Activated CD4-positive, alpha-beta T cell treated with anti-CD3 and anti-CD28 coated beads, Interleukin-2, amount 50 U/mL, for 48 hours (primary cell): ENCODE measurements at places on chromosomes 6 and 20.

GRCh38 chr6:108171918-108172516 is 6.2 kb downstream of the NR2E1 start:
- DNase-seq: no peak

DNA sequence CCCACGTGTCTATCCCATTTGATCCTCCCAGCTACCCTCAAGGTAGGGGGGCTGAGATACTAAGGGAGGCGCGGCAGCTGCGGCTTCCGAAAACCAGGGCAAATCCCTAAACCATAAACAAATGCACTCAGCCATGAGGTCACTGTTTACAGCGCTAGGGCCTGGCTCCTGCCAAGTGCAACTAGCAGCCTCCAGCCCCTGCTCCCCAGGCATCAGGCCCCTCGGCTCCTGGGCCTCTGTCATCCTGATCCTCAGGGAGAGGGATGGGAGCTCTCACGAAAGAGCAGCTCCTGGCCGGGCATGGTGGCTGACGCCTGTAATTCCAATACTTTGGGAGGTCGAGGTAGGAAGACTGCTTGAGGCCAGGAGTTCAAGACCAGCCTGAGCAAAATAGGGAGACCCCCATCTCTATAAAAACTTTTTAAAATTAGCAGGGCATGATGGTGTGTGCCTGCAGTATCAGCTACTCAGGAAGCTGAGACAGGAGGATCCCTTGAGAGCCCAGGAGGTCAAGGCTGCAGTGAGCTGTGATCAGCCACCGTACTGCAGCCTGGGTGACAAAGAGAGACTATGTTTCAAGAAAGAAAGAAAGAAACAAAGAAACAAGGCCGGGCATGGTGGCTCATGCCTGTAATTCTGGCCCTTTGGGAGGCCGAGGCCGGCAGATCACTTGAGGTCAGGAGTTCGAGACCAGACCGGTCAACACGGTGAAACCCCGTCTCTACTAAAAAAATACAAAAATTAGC is 42.5 kb upstream of the TLDC2 start:
- no peak for DNase-seq

DNA sequence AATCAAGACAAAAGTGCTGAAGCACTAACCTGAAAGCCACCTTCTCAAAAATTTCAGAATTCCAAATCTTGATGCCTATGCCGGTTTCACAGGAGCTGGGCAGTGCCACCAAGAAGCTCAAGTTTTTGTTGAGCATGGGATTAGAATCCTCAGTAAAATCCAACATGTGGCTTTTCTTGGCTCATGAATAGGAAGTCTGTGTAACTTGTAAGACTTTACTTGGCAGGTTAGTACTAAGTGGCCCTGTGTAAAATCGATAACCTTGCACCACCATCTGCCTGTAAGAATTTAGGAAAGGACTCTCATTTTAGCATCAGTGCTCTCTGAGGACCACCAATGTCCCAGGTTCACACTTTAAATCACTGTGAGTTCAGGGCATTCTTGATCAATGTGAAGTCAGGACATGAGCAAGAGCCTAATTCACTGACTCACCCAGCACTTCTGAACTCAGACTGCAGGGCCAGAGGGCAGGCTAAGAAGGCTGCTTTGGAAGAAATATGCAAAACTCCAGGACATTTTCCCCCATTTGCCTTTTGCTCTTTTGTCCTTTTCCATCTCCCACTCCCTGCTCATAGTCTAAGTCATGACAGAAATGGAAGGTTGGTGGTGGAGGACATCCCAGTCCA is 113.2 kb downstream of the EDN1 start:
- DNase-seq: no peak

DNA sequence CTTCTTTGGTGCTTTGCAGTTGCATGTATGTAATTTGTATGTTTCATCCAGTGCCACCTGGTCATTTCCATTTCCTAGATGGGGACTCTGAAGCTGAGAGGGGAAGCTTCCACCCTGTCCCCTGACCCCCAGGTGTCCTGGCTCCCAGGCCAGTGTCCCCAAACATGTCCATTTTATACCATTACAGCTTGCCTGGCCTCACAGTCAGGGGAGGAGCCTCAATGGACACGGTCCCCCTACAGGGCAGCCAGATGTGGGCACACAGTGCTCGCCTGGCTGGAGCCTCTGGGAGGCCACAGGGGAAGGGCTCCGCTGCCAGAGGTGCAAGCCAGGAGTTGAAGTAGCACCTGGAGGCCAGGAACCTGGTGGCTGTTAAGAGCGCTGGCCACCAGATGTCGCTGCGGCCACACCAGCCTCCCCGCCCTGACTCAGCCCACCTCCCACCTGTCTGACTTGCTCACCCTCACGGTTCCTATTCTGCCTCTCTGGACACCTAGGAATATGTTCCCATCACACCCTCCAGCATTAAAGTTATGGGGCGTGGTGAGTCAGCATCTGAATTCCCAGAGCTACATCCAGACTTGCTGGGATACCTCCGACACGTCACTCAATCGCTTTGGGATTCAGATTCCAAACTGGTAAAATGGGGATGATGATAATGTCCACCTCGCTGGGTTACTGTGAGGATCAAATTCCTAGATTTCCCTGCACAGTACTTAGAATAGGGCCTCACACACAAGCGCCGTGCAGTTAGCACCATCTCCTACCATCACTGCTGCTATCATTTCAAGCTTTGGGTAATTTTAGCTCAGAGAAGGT is 107.4 kb downstream of the SULF2 start:
- DNase-seq: peak; percentile 68

GRCh38 chr20:40493071-40493470 is 196.0 kb downstream of the MAFB start:
- no peak for DNase-seq

DNA sequence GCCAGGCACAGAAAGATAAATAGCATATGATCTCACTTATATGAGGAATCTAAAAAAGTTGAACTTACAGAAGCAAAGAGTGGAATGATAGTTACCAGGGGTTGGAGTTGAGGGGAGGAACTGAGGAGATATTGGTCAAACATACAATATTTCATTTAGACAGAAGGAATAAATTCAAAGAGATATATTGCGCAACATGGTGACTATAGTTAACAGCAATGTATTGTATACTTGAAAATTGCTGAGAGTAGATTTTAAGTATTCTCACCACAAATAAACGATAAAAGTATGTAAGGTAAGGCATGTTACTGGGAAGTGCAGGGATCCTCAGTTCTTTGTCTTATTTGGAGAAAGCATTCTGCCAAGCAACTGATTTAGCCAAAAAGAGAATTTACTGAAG is 171.9 kb downstream of the LMBRD1 start:
- DNase-seq: no peak
